ENCODE measurements at places on chromosomes 12 and 14.

DNA sequence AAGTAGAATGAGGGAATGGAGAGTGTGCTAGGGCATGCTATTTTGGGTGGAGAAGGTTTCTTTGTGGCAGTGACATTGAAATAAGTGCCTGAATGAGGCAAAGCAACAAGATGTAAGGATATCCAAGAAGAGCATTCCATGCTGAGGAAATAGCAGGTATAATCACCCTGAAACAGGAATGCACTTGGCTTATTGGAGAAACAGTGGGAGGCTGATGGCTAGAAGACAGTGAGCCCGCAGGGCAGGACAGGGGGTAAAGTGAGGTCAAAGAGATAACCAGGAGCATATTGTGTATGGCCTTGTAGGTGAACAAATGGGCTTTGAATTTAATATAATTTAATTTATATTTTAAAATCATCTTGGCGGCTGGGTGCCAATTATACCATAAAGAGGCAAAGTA, 877.0 kb downstream of the DIO2 start:
- DNase-seq, result no peak

DNA sequence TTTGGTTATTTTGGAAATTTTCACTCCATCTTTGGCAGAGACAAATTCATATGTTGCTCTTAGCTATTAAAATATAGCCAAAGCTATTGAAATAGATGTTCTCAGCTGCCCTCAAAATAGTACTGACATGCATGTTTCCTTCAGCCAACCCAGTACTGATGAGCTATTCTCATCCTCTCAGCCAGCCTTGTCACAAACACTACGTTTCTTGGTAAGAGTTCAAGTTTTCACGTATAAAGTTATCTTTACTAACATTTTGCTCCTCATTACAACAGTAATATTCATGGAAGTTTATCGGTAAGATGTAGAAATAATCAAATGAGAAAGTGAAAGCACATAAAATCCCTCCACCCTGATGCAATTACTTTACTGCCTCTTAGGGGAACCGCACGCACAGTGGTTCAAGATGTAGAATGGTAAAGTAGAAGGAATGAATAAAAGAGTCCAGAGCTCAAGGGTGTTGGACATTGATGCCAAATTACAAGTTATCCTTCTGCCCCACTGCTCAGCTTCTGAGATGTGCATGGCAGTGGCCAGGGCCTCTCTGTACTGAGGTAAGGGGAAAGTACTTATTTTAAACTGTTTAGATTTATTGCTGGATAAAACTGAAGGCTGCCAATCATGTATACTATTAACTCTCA, 20.7 kb downstream of the GCH1 start:
- no peak for DNase-seq

- no peak for DNase-seq
These were observed 42.1 kb downstream of the TMTC1 start for GRCh38 chr12:29741342-29742241.

DNA sequence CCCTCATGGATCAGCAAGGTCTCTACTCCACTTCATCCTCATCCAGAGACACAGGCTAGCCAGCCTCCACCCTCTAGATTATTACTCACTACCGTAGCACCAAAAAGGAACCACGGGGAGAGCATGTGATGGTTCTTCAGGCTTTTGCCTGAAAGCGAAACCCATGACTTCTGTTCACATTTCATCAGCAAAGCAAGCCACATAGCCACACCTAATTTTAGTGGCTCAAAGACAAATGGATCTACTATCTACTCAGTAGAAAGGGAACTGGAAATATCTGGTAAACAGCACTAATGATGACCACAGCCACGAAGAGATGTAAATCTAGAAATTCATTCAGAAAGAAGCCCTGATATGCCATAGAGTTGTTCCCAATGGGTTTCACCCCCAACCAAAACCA, 51.4 kb downstream of the VCPKMT start:
- peak; percentile 62 for DNase-seq

- DNase-seq, result no peak
These were observed 298.1 kb upstream of the TMPO start for GRCh38 chr12:98217257-98217656.

- DNase-seq, result no peak
These were observed 4.4 kb downstream of the SUSD6 start for GRCh38 chr14:69615496-69616407.

Data from GM19239 (cell line).